ENCODE measurements at places on chromosomes 6 and 20.

GRCh38 chr6:106027758-106028157 is 58.4 kb upstream of the PRDM1 start:
- DNase-seq, result no peak

DNA sequence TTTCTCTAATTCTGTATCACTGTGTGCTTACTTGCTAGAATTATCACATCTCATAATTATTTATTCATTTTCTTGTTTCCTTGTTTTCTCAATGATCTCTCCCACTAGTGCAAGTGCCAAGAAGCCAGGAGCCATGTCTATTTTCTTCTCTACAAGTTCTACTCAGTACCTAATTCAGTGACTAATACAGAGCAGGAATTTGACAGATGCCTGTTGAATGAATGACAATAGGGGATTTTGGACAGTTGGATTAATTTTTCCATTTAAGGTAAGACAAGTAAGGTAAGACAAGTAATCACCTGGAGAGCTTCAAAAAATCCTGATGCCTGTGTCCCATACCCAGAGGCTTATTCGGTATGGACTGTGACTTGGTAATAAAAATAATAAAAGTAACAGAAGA is 81.0 kb downstream of the EDN1 start:
- DNase-seq, result no peak

DNA sequence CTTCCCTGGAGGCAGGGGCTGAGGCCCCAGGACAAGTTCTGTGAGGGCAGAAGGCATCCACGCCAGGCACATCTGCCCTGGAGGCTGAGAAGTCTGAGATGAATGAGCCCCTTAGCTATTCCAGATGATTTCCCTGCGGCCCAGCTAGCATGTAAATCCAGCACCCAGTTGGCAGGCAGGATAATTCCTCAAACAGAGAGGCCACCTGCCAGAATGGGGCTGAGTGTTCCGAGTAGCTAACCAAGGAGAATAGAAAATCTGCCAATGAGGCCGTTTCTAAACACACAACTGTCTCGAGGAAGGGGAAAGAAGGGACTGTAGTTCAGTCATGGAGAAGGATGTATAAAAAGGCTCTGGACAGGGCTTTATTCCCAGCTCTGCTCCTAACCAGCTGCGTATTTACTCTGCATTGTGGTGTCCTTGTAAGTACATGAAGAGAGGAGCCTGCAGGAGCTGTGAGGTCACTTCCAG is 211.4 kb upstream of the CDYL start:
- no peak for DNase-seq

GRCh38 chr20:52619671-52620070 is 352.5 kb upstream of the TSHZ2 start:
- no peak for DNase-seq

GRCh38 chr6:90187437-90188121 is 109.1 kb downstream of the BACH2 start:
- no peak for DNase-seq

DNA sequence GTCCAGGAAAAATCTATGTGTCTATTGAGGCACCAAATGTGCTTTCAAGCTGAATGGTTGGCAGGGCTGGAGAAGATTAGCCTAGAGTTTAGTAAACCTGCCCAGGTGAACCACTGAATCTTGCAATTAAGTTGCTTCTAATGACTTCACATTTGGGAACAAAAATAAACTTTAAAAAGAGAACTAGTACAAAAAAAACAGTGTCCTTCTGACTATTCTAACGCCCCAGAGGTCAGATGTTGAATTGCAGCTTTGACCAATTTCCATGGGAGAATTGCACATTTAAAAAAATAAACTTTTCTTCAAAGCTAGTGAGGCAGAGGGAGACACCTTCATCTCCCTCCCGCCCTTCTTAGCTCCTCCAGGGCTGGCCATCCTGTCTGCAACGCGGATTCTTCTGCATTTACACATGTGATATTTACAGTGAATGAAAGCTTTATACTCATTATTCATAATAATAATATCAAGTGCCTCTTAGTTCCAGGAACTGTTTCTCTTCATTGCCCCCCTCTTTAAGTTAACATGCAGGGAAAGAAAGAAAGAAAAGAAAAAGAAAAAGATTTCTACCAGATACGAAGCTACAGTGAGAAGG is 270.2 kb downstream of the SMOC2 start:
- DNase-seq, result no peak

GRCh38 chr6:98037571-98037970 is 754.6 kb upstream of the MMS22L start:
- no peak for DNase-seq

- no peak for DNase-seq
These were observed 6.9 kb upstream of the OCSTAMP start for GRCh38 chr20:46557231-46557956.

DNA sequence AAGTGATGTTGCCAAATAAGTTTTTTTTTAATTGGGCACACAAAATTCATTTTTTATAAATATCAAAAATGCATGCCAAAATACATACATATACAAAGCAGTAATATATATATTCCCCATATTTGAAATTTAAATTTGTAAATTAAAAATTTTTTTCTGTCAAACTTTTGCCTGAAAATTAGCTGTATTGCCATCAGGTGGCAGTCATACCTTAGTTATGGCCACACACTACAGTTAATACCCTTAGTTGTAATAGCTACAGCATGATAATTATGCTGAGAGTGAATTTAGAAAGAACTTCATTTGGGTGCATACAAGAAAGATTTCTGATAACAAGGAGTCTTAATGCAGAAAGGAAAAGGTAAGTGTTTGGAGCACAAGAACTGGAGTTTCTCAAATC is 46.2 kb upstream of the SDHAF4 start:
- DNase-seq, result peak; percentile 1

DNA sequence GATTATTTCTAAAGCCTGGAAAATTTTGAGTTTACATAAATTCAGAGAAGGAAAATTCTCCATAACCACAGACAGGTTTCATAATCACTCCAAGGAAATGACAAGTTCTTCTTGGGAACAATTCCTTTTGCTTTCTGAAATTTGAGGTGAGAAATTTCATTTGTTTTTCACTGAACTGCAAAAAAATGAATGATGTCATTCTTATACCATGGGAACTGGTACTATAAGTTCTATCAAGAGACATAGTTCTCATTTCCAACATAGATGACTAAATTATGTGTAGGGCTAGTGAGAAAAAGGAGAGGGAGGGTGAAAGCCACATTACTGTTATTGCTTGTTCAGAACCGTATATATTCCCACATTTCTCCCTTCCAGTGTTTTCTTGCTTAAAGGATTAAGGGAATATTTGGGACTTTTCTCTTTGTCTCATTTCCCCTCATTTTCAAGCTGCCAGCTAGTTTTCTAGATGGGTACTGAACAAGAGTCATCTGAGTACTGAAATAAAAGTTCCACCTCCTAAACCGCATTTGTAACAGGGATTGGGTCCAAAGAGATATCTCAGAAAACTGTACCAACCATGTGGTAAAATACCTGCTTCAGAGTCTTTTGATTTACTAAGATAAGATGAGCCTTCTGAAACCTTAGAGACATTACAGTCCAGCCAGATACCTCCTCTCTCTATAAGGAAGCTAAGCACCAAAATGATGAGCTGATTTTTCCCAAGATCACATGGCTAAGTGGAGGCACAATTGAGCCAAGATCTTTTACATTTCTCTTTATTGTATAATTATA is 144.3 kb upstream of the PRDM1 start:
- no peak for DNase-seq

DNA sequence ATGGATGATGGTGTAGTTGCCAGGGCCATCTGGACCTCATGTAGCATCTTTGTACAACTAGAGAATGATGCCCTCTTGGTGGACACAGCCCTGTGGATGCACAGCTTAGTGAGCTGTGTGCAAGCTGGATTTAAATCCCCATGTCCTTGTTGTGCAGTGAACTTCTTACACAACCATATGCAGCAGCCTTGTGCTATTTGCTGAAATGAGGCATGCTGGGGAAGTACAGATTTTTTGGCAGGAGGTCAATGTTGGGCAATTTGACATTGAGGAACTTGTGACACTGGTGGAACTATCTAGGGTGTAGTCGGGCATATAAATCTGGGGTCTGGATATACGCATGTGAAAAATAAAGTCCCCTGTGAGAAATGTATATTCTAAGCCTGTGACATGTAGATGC is 5.8 kb upstream of the CDC5L start:
- no peak for DNase-seq

- DNase-seq, result no peak
These were observed 8.0 kb upstream of the CST9 start for GRCh38 chr20:23613676-23614075.

DNA sequence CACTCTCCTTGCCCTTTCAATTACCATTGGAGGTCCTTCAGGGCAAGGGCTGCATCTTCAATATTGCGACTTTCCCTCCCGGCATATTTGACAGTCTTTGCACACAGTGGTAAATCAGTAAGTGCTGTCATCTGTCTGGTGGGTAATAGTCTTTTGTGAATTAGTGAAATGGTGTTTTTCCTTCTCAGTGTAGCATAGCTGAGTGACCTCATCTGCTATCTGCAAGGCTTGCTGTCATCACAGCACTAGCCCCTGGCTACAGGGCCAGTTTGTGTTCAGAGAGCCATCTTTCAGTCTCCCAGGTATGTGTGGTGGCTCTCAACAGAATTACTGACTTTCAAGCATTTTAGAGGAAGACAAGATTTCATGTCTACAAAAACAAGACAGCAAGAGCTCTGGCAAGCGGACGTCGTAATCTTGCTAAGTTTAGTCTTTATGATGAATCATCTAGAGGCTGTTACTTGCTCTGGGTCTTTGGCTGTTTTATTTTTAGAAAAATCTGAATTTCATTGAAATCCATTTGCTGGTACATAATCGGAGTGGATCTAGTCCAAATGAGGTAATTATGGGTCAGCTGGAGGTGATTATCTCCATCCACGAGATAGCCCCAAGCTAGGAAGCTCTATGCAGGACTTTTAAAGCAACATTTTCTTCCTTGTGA is 528.9 kb downstream of the EPM2A start:
- no peak for DNase-seq

- DNase-seq, result no peak
These were observed 302.0 kb upstream of the PLCB4 start for GRCh38 chr20:8766868-8767390.

DNA sequence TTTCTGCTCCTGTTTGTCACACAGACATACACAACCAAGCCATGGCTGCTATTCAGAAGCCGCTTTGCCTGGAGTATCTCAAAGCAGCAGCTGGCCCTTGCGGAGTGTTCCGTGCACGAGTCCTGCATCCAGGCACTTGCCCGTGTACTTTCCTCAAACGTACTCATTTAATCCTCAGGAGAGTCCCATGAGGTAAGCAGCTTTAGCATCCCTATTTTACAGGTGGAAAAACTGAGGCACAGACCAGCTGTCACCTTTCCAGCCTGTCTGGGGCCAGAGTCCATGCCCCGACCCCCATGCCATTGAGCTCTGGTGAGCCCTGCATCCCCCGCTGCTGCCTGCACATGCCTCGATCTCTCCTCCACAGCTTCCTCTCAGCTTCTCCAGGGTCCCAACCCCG is 130.0 kb downstream of the ERMARD start:
- DNase-seq, result no peak

- DNase-seq, result no peak
These were observed 41.0 kb downstream of the GFOD1 start for GRCh38 chr6:13446381-13446780.

DNA sequence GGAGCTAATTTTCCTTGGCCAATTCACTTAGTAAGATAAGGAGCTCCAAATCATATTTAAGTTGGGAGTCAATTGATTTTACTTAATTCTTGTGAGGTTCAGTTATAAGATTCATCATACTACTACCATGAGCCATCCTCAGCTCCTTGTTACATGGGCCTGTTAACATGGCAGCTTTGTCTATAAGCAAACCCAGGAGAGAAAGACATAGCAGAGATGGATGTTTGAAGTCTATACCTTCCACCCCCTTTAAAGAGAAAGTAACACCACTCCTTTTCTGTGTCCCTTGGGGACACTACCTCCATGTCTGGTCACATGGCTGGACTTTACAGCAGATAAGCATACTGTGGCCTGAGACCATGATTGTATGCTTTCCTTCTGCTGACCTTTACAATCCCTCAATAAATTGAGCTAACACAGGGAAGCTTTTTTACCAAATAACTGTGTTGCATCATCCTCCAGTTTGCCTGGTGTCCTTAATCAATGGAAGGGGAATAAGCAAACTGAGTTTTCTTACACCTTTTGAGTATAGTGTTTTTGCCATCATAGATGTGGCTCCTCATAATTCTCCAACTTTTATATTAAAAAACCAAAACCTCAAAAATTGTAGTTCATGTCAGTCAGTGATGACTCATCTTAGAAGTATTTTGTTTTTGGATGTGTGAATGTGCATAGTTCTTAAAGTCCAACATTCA is 9.8 kb upstream of the ZNFX1 start:
- DNase-seq, result no peak

DNA sequence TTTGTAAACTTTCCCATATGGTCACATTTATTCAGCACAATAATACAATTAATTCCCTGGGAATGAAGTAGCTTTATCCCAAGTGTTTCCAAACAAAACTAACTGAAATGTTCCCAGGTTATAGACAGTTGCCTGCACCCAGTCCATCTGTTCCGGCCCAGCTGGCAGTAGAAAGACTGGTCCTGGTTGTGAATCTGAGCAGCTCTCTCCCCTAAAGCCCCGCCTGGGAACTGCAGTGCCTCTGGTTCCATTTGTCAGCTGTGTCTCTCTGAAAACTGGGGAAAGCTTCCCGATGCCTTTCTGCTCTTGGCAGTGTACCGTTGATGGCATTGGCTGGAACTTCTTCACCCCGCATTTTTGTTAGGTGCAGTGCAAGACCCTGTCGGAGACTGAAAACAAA is 8.7 kb downstream of the MTHFD1L start:
- no peak for DNase-seq

DNA sequence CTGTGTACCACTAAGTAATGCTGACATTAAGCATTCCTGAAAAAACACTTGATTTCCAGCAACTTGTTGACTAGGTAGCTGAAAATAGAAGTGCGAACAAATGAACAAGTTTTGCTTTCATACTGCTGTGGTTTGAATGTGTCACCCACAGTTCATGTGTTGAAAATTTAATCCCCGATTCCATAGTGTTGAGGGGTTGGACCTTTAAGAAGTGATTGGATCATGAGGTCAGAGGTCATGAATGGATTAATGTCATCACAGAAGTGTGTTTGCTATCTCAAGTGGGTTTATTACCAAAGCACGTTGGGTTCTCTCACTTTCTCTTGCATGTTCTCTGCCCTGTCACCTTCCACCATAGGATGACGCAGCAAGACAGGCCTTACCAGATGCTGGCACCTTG is 568.5 kb downstream of the UTRN start:
- no peak for DNase-seq

GRCh38 chr6:162999575-163000285 is 272.0 kb downstream of the PACRG start:
- DNase-seq, result no peak
